Left kidney (tissue), 8 donors: ENCODE measurements at places on chromosomes 7 and 10.

- no peak for DNase-seq
Observed at GRCh38 chr7:77913977-77914607, 115.5 kb downstream of the PHTF2 start.

GRCh38 chr10:113854013-113854760 is at the start of the genes DCLRE1A and NHLRC2:
TSS of gene DCLRE1A (minus strand) at chr10:113854082. CDS start at chr10:113853182, 900 bp downstream.
TSS of gene NHLRC2 (plus strand) at chr10:113854661. CDS start at chr10:113854873, 212 bp downstream.
- DNase-seq: peak; percentile 87

DNA sequence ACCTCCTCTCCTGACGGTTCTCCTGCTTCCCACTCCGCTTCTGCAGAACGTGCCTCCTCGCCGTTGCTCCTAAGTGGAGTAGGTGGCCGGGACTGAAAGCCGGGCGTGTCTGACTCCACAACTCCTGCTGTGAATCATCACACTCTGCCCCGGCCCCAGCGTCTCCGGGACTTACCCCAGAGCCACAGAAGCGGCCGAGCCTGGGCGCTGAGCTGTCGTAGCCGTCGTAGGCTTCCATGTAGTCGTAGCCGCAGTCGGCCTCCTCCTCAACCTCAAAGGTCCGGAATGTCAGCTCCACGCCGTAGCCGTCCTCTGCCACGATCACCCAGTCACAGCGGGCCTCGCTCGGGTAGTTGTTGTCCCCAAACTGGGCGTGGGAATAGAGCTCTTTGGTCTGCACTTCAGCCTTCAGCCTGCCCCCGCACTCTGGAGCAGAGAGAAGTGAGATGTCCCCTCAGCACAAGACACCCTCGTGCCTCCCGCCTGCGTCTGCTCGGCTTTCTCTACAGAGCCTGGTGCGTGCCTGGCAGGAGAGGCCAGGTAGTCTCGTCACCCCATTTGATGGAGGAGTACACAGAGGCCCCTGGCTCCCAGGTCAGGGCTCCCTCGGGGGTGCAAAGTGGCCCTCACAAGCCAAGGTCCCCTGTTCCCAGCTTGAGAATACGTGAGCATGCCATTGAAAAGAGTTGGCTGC is 11.2 kb upstream of the OPALIN start:
- no peak for DNase-seq

DNA sequence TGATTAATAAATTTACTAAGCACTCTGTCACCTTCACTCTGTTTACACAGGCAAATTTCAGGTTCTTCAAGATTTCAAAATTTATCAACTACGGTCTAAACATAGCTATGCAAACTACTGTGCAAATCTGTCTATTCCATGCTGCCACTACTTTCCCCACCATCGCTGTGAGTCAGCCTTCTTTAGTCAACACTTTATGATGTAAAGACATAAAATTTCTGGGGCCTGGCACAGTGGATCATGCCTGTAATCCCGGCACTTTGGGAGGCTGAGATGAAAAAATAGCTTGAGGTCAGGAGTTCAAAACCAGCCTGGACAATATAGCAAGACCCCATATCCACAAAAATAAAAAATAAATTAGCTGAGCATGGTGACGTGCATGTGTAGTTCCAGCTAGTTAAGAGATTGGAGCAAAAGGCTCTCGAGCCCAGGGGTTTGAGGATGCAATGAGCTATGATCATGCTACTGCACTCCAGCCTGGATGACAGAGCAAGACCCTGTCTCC is 42.6 kb downstream of the CNOT4 start:
- no peak for DNase-seq

DNA sequence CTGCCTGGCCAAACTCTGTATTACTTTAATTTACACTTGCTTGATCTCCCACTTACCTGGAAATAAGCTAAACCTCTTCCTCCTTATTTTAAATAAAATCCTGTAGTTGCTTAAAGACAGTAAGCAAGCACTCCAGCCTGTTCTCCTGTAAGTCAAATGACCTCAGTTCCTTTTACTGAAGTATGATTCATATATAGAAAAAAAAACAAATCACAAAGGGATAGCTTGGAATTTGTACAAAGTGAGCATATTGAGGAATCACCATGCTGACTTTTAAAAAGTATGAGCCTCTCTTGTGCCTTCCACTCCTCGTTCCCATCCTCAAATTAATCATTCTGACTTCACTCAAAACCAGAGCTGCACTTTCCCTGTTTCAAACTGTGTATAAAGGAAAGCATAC is 52.0 kb downstream of the C10orf90 start:
- DNase-seq: no peak

- DNase-seq: no peak
Observed at GRCh38 chr10:8639486-8640185, 585.1 kb downstream of the GATA3 start.

GRCh38 chr10:94299417-94299816 is 63.3 kb downstream of the NOC3L start:
- no peak for DNase-seq

- no peak for DNase-seq
Observed at GRCh38 chr10:106038246-106038645, 1126.3 kb downstream of the SORCS1 start.

GRCh38 chr7:188727-189500 is 3.5 kb upstream of the FAM20C start:
- DNase-seq: no peak

GRCh38 chr10:62076891-62077290 is 175.4 kb downstream of the ARID5B start:
- DNase-seq: no peak

DNA sequence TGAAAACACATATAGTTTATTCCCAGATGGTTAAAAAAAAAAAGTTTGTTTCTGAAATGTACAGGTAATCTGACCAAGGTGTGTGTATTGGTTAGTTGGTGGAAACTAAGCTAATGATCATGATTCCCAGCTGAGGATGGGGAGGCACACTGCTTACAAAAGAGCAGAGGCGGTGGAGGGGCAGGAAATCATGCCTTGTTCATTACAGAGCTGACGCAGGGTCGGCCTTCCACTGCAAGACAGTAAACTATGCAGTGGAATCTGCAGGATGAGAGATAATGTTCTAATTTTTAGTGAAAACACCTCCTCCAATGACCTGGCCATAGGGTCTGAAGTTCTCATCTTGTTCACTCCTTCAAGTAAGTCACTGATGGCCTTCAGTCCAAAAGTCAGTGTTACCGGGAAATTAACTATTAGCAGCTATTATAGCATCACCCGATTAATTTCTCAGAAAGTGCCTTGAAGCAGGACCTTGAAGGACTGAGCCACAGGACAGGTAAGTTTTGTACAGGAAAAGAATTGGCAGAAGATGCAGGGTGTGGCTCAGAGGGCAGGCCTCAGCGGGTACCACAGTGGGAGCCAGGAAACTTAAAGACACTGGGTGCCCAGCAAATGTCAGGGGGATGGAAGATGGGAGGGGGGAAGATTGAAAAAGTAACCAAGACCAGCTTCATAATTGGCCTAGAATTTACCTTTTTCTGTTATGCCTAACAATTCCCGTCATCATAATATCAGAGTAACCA is 36.0 kb downstream of the MYOF start:
- no peak for DNase-seq

GRCh38 chr10:649445-649797 is 40.0 kb downstream of the DIP2C start:
- DNase-seq: no peak

DNA sequence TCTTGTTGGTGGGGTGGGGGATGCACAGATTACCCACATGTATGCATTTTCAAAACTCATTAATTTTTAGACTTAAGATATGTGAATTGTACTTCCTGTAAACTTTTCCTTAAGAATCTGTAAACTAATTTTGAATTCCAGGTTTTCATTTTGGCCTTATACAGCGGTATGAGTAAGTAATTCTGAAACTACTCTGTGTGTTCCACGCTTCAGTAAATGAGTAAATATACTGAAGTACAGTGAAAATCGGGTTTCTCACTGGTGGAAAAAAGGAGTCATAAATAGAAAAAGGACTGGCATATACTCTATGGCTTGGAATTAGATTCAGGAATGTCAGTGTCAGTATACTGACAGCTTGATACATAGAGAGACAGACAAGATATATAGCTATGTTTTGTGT is 72.8 kb downstream of the CTTNBP2 start:
- DNase-seq: no peak

DNA sequence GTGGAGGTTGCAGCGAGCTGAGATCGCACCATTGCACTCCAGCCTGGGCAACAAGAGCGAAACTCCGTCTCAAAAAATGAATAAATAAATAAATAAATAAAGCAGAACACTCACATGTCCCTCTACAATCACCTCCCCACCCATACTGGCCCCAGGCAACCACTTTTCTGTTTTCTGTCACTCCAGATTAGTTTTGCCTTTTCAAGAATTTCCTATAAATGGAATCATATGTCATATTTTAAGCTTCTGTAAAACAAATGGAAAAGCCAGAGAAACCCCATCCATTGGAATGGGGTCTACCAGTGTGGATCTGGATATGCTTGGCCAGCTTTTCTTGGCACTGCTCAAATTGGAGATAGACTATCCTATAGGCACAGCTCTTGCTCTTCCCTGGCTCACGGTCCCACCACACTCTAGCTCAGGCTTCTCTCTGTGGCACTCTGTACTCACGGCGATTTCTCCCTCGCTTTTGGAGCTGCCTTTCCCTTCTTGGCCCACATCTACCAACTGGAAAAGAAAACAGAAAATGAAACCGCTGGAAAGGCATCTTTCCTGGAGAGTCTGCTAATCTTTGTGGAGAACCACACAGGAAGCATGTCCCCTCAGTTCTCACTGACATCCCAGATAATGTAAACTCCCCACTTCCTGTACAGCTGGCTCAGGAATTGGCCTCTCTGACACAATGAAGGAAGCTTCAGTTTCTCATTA is 210.1 kb downstream of the JCAD start:
- DNase-seq: peak; percentile 31

- DNase-seq: peak; percentile 6
Observed at GRCh38 chr7:12456506-12456905, 52.8 kb upstream of the VWDE start.

DNA sequence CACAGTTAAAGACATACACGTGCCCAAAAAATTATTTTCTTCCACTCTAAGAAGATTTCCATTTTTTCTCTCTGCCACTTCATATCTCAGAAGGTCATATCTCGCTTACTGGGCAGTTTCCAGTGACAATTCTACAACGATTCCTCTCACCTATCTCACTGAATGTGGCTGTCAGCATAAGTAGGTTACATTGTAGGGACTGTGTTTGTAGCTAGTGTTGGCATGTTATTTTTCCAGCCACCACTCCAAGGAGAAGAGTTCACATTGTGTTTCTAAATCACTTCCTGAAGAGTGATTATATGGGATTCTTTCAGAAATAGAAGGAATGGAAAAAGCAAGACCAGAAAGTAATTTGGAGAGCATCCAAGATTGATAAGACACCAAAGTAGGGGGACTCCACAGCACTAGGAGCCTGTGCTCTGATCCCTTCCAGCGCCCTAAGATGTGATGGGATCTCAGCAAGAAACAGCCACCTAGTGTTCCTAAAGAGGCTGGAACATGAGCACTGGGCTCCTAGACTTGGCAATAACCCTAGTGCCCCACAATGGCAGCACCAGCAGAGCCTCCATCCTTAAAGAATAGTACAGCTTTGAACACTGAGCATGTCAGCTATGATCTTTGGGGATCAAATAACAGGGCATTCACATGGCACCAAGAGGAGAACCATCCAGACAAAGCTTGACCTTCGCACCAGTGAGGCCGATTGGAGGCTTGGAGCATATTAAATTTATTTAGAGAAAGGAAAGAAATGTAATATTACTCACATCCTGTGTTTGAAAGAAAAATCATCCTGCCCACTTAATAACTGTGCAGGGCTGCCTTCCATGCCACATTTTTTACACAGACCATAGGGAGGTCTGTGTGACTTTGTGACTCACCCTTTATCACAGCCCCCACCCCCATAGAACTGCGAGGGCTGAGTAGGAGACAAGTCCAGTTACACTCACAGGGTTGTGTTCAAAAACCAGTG is 51.8 kb downstream of the CAV1 start:
- no peak for DNase-seq

GRCh38 chr10:24726626-24727025 is 2.9 kb upstream of the ARHGAP21 start:
- DNase-seq: no peak

DNA sequence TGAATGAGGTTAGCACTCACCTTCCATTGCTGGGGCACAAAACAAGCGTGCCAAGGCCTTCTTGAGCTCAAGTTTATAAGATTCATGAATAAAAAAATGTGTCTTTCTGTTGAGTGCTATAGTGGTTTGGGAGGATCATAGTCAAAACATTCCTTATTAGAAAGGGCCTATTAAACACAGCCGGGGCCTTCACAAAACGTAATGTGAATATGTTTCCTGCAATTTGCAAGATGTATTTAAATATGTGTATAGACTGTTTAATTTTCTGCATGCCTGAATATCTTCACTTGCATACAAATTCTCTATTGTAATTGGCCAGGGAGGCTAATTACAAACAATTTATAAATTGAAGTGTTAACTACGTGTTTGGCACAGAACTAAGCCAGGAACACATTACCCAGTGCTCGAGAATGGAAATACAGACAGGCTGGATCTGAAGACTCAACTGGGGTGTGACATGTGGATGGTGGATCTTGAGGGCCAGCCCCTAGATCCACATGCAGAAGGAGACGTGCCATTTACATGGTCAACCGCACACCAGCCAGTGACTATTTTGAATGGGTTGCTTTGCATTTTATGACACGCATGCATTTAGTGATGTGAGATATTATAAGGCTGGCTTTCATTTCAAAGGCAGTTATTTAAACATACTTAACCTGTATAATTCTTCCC is 31.3 kb downstream of the LYZL2 start:
- DNase-seq: no peak

GRCh38 chr10:125455431-125455830 is 227.5 kb downstream of the TEX36 start:
- DNase-seq: no peak

- no peak for DNase-seq
Observed at GRCh38 chr10:24886290-24886680, 66.1 kb downstream of the PRTFDC1 start.

- no peak for DNase-seq
Observed at GRCh38 chr10:71087622-71088021, 124.7 kb upstream of the UNC5B start.

DNA sequence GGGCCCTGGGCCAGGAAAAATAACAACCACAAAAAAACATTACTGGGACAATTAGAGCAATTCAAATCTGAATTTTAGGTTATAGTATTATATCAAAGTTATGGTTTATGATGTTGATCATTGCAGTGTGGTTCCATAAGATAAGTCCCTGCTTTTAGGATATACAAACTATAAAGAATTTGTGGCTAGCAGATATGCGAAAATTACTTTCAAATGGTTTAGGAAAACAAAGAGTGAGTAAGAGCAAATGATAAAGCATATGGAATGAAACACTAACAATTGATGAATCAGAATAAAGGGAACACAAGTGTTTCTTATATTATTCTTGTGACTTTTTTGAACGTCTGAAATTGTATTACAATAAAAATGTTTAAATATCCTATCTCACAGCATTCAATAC is 64.4 kb upstream of the HECTD2 start:
- no peak for DNase-seq

DNA sequence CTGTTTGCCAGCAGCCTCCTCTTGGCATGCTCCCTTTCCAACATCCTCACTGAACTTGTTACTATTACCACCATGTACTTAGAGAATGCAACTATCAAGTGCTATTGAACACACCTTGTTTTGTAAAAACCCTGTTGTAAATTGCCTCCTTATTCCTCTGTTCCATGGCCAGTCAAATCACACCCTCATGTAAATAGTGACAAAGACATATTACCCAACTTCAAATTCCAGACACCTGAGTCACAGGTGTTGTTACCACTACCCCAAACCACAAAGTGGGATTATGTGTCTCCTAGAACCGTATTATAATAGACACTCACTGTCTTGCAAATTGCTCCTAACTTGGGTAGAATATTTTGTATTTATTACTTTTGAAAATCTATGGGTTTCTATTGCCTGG is 263.2 kb upstream of the C7orf33 start:
- DNase-seq: no peak

GRCh38 chr7:7110706-7111105 is 71.6 kb upstream of the C1GALT1 start:
- DNase-seq: no peak
